HT-29 (cell line): ENCODE measurements at places on chromosomes 1 and 21. TPM values are rescaled to one million over a fixed set of nuclear protein-coding genes. Genes with fewer than 3 reads are reported as not detected.

Gene AMY2B
- 0.47 and 1.2 TPM in 2 replicates for total RNA-seq

Gene ATP6V1G3
- total RNA-seq: not detected in 2 replicates

Gene C8B
- total RNA-seq: not detected in 2 replicates

Gene KIF26B
- total RNA-seq: 0.74 and 0.76 TPM in 2 replicates

Gene AMY2A
- not detected in 2 replicates for total RNA-seq
